GM13976 (cell line): ENCODE measurements at places on chromosomes 7 and 10.

- DNase-seq: peak; percentile 89
Measured at GRCh38 chr7:101538596-101539459, 90.3 kb downstream of the MYL10 start.

DNA sequence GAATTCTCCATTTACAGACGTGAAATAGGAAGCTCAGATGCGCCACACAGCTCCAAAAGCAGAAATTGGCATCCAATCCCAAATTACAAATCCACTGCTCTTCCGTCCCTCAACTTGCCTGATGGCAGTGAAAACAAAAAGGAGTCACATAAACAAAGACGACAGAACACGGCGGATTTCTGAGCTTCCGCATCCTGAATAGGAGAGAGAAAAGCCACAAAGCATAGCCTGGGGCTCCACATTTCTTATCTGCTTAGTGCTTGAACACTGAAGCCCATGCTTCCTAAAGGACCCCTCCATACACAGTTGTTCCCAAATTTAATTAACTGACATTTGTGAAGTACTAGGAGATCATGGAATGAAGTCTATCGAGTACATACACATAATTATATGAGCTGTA lies 32.6 kb downstream of the BEND7 start:
- no peak for DNase-seq

GRCh38 chr10:51313773-51314478 lies 239.6 kb downstream of the PRKG1 start:
- DNase-seq: no peak

GRCh38 chr7:2373124-2373556 lies 18.5 kb downstream of the EIF3B start:
- DNase-seq: no peak

- DNase-seq: no peak
Measured at GRCh38 chr10:50438049-50438936, 185.5 kb downstream of the SGMS1 start.

DNA sequence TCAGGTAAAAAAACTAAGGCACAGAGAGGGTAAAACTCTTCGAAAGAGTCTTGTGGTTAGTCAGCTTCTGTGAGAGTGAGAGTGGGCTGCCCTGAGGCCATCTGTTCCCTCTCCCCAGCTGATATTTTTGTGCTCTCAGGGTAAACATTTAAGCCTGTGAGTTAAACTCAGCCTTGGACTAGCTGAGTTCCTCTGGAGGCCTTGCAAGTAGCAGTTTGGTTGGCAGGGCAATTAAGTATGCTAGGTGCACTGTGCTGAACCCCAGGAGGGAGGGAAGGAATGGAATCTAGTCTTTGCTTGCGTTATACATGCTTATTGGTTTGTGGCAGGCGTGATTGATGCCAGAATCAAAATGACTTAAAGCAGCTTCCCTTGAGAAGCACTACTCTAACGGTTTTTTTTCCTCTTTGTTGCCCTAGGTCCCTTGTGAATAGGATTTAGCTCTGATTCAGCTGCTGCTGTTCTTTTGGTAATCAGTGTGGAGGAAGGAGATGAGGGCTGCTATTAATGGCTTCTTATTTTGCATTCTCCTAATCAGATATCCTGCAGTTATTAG lies 140.2 kb downstream of the AUTS2 start:
- peak; percentile 10 for DNase-seq

DNA sequence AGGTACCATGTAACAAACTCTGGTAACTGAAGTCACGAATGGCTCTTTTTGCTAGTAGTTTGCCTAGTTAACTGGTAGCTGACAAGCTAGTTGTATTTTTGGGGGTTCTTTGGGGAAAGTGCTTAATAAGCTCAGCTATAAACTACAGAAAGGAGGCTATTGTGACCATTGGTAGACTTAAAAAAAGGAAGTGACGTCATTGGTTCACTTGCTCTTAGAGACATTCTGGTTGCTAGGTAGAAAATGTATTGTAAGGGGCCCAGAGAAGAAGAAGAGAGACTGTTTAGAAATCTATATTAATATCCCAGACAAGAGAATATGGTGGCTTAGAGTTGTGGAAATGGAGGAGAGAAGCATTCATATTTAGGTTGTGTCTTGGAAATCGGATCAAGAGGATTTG lies 103.0 kb downstream of the NXPH1 start:
- no peak for DNase-seq

GRCh38 chr10:108336836-108337235 lies 1172.3 kb upstream of the SORCS1 start:
- DNase-seq: no peak

GRCh38 chr7:104983578-104984539 lies 30.1 kb upstream of the KMT2E start:
- peak; percentile 87 for DNase-seq

GRCh38 chr10:60446851-60447250 lies 57.2 kb upstream of the ANK3 start:
- DNase-seq: no peak

DNA sequence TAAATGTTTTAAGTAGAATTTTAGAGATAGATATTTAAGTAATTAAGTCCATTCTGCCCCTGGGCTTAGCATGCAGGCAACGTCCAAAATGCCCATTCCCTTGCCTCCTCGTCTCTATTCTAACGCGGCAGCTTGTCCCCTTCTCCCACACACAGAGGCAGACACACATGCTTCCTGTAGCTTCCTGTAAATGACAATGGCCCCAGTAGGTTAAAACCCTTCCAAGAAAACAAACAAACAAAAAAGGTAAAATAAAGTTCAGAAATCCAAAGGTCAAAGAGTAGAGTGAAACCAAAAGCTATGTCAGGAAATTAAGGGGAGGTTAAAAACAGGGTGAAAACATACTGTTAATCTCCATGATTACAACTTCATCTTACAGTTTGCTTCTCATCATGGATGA lies 857.6 kb downstream of the GATA3 start:
- DNase-seq: no peak

DNA sequence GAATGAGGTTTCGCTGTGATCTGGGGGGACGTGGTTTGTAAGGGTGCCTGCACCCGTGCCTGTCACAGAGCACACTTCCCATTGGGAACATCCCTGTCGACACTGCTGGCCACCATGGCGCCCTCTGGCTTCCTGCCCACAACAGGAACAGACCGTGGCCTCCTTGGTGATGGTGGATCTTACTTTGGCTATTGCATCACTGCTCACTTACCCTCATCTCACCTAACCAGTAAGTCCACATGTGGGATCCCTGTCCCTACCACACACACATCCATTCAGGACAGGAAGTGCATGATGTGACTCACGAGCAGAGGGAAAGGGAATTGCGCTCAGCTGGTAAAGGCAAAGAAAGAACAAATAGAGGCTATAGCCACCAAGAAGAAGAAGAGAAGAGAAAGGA lies 26.2 kb upstream of the SEC61G start:
- no peak for DNase-seq

DNA sequence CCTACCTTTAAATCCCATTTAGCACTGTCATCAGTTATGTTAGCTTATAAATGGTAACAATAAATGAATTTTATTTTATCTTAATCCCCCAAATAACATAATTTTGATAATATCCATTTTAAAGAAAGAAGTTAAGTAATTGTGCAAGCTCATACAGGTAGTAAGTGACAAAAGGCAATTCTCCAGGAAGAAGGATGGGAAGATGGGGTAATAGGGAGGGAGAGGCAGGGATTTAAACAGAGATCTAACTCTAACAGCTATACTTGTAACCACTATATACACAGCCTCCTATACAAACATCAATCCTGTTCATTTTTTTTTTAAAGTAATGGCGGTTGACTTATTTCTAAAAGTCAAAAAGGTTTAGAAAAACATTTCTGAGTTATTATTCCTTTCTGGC lies 119.4 kb downstream of the SGMS1 start:
- no peak for DNase-seq

- DNase-seq: no peak
Measured at GRCh38 chr7:142463401-142463850, 205.6 kb upstream of the PRSS58 start.

GRCh38 chr10:8418631-8419030 lies 364.1 kb downstream of the GATA3 start:
- DNase-seq: no peak
